ENCODE measurements at places on chromosomes 16 and 17.
A peak's percentile ranks its signal among the peaks of the same experiment; 100 is the strongest.

DNA sequence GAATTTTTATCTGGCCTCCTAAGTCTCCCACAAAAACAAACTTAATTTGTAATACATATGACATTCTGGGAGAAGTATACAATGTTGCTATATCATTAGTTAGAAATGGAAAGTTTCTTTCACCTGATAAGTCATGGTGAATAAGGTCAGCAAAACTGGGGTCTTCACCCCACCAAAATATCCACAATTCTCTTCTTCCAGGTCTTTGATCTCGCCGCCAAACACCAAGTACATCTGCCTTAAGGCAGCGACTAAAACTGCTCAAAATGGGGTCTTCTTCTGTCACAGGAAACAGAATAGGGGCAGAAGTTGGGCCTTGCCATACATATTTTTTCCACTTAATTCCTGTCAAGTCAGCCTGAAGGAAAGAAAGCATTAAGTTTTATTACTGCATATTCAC, 2.1 kb downstream of the MED13 start:
- no peak for DNase-seq

- no peak for DNase-seq
These were observed 17.5 kb downstream of the WWOX start for GRCh38 chr16:78116946-78117345.

DNA sequence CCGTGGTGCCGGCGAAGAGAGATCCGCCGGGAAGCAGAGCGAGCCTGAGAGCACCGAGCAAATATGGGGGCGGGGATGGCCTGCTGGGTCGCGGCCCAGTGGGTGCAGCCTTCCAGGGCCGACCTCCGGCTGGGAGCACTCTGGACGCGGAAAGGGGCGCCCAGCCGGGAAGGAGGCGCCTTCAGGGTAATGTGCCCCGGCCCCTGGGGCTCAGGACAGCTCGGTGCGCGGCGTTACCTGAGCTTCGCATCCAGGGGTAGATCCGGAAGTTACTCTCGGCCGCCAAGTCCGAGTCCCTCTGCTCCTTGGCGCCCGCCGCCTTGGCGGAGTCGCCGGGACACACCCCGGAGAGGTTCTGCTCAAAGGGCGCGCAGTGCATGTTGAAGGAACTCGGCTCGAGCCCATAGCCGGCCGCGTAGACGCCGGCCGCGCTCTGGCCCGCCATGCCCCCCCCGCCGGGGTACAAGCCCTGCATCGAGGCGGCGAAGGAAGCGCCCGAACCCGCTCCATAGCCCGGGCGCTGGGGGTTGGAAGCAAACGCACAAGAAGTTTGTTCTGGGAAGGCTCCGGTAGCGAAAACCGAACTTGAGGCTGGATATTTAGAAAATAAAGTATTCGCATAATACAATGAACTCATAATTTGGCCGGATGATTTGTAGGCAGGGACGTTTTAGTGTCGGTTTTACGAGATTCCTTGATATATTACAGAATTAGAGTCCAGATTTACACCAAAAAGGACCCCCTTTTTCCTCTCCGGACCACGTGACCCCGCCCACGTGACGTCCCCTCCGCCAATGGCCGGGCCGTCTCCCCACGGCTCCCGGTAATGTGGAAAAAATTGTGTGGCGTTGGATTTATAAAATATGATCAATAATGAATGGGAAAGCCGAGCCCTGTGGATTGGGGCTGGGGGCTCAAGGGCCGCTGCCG, at the start of gene HOXB7:
HOXB7 (minus strand) TSS at position 736 of the 930 bp plus-strand sequence; CDS start at position 637, 99 bp downstream.
- DNase-seq: peak; percentile 92

GRCh38 chr17:6570731-6571451, 14.5 kb upstream of the PITPNM3 start:
- DNase-seq: no peak

DNA sequence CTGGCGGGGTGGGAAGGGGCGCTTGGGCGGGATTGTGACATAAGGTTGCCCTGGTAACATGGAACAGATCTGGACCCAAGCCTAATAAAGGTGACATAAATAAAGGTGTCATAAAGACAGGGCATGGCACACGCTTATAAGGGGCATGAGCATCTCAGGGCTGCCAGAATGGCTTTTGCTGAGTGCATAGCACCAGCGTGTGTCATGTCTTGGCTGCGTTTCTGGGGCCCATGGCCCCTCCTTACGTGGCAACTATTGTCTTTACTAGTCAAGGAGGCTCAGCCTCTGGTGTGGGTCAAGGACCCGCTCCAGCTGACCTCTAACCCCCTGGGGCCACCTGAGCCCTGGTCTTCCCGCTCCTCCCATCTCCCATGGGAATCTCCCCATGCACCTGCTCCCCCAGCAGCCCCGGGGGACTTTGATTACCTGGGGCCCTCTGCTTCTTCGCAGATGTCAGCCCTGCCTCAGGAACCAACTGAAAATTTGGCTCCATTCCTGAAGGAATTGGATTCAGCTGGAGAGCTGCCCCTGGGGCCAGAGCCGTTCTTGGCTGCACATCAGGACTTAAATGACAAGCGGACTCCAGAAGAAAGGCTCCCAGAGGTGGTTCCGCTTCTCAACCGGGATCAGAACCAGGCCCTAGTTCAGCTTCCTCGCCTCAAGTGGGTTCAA, 13.9 kb downstream of the LRRC37B start:
- peak; percentile 16 for DNase-seq

DNA sequence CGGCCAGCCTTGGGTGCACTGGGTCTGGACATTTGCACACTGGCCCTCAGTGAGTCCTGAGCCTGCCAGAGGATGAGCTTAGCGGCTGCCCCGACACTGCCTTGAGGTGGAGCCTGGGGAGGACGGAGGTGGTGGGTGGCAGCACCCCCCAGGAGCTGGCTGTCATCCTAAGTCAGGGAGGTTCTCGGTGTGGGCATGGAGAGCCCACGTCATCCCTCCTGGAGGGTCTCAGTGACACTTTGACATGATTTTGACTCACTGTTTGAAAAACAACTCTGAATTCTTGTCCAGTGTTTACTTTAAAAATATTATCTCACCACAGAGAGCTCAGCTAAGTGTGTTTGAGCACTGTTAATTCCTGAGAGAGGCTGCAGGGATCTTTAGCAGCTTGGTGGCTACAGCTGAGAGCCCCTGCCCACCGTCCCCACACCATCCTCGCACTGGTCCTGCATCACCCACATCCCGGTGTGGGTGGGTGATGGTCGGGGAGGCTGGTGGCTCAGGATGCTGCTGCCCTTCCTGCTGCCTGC, 63.1 kb downstream of the BANP start:
- DNase-seq: no peak

GRCh38 chr16:12850186-12850585, 46.5 kb upstream of the CPPED1 start:
- DNase-seq: no peak

GRCh38 chr17:73625991-73626673, 18.1 kb downstream of the SDK2 start:
- DNase-seq: no peak

DNA sequence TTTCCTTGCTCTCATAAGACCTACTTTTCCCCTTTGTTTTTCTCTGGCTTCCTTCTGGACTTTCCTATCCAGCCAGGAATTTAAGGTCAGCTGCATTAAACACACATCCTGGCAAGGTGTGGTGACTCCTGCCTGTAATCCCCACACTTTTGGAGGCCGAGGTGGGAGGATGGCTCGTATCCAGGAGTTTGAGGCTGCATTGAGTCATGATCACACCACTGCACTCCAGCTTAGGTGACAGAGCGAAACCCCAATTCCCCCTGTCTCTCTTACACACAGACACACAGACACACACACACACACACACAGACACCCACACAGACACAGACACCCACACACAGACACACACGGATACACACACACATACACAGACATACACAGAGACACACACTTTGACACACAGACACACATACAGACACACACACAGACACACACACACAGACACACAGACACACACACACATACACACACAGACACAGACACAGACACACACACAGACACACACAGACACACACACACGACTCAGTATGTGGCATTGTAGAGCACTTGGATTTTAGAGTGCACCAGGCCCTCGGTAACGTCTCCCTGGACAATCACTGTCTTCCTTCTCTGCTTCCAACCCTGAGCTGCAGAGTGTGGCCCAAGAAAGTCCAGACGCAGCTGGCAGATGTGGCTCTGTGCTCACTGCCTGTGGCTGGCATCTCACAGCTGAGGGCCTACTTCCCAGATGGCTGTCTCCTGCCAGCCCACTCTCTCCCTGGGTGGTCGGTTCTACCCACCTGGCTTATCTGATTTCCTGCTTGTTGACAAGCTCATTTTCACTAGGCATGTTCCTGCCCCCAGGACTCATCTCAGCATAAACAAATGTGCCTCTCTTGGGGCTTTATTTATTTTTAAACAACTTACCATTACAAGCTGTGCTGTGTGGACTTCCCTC, 39.0 kb downstream of the NLRP1 start:
- DNase-seq: no peak

DNA sequence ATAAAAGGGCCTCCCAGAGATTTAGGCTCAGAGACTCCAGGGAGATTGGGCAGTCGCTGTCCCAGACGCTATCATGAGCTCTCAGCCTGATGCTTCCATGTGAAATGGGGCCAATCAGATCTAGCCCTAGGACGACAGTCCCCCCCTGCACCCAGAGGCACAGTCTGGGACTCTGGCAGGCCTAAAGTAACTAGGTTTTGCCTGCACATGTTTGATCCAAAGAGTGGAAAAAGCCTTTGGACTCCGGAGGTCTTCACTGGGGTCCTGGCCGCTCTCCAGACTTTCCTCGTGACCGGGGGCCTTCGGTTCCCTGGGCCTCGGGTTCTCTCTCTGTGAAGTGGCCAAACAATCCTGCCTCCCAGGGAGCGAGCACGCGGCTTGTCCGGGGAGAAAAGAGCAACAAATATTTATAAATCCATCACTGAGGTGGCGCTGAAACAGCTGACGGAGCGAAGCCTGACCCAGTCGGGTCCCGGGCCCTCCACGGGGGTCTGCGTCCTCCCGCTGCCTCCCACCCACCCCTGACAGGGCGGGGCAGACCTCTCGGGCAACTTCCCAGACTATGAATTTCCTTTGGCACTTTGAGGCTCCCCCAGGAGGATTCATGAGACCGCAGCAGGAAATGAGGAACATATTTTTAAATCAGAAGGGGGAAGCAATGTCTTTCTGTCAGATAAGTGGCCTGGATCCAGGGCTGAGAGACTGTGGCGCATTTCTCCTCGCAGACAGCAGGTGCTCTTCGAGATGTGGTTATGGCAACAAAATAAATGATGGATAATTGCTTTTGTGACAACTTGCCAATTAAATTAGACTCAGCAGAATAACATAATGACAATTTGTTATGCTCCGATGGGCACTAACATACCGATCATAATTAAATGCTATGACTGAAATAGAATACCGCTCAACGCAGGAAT, 38.9 kb downstream of the MRPS23 start:
- DNase-seq: peak; percentile 66

DNA sequence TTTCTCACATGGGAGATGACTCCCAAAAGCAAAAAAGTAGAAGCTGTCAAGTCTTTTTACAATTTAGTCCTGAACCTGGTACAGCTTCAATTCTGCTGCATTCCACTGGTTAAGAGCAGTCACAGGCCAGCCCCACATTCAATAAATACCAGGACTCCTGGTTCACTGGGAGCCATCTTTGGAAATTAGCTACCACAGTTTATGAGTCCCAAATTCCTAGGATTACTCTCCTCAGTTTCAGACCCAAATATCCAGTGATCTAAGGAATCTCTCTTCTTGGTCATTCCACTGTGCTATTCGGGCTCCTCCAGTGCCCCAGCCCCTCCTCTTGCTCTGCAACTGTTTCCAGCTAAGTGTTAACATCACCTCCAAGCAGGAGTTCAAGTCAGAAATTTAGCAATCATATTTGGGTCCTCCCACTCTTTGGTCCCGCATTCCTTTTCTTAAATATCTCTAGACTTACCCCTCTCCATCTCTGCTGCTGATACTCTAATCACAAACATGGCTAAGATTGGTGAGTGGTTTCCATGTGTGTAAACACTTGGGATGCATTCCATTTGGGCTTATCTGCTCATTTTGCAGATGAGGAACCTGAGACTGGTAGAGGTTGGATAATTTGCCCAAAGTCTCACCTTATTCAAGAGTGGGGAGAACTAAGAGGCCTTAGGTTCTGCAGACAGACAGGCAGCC, 9.6 kb upstream of the WIPF2 start:
- peak; percentile 77 for DNase-seq

DNA sequence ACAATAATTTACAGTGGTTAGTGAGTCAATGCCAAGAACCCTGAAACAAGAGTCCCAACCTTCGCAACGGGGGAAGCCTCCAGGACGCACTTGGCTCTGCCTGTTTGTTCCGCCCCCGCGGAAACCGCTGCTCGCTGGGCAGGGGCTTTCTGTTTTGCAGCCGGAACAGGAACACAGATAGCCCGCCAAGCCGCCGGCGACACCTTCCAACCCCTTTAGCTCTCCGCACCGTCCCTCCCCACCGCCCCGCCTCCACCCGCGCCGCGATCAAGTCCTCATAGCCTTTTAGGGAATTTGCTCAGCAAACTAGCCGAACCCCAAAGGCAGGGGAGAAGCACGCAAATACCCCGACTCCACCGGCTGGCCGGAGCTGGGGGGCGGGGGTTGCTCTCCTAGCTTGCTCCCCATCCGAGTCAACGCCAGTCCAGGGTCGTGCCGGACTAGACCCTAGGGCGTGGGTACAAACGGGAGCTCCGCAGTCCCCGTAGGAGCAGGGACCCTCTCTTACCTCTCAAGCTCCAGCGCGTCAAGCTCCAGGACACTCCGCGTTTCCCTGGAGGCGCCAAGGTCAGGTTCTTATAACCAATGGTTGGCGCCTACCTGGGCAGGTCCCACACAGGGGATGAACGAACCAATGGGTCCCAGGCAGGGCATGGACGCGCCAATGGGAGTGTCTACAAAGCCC, at the start of gene SLFN13:
SLFN13 (minus strand) TSS at position 553 of the 685 bp plus-strand sequence. CDS start 3,086 bp downstream, outside the sequence.
- DNase-seq: peak; percentile 38

DNA sequence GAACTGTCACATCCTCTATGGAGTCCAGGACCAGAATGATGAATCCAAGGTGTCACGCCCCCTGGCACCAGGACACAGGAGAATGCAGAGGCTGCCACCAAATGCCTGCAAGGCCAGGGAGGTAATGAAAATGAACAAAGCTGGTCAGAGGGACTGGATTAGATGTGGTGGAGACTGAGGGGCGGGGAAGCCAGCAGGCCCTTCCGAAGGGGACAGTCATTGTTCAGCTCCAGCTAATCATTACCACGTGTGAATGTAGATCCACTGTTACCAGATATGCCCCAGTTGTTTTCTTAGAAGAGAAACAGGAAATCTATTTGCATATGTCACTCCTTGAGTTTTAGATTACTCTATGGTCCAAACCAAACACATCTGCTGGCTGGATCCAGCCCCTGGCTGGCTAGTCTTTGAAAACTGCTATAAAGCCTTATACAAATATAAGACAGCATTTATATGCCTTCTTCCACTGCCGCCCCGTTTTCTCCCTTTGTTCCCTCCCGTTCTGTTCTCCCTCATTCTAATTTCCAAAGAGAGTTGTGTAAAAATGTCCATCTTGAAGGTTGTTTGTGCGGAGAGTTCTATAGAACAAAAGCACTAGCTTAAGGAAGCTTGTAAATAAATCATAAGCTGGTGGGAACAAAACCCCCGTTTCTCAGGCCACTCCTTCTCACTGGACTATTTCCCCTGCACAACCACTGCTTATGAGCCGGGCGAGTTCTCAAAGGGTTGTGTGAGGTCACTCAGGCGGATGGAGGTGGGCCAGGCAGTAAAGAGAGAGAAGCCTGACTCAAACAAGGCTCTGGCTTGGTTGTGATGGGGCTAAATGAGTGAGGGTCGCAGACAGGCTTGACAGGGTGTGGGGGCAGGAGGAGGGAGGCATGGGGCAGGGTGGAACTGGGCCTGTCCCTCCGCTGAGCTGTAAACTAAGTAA, 14.2 kb downstream of the CRYM start:
- DNase-seq: peak; percentile 50

GRCh38 chr16:4010225-4011158, 105.8 kb downstream of the ADCY9 start:
- no peak for DNase-seq
